ENCODE measurements at places on chromosomes 7 and 10. TPM values are rescaled to one million over a fixed set of nuclear protein-coding genes. Genes with fewer than 3 reads are reported as not detected.

SPDYE16 gene
- not detected for total RNA-seq

MRLN gene
- not detected for total RNA-seq

MPP7 gene
- 4.8 TPM for total RNA-seq

NRG3 gene
- 0.47 TPM for total RNA-seq

SCIN gene
- 15.7 TPM for total RNA-seq

RHBDD2 gene
- 51.9 TPM for total RNA-seq

SUMF2 gene
- total RNA-seq: 120 TPM

FBXL13 gene
- 3.2 TPM for total RNA-seq

MRC1 gene
- total RNA-seq: 206 TPM

FGF8 gene
- total RNA-seq: not detected

TES gene
- 47.0 TPM for total RNA-seq

RNF32 gene
- not detected for total RNA-seq

GIMAP5 gene
- total RNA-seq: 146 TPM

CPSF4 gene
- 30.8 TPM for total RNA-seq

DGKI gene
- 0.16 TPM for total RNA-seq

FAM237B gene
- not detected for total RNA-seq
